ENCODE measurements at places on chromosomes 6 and 20.

DNA sequence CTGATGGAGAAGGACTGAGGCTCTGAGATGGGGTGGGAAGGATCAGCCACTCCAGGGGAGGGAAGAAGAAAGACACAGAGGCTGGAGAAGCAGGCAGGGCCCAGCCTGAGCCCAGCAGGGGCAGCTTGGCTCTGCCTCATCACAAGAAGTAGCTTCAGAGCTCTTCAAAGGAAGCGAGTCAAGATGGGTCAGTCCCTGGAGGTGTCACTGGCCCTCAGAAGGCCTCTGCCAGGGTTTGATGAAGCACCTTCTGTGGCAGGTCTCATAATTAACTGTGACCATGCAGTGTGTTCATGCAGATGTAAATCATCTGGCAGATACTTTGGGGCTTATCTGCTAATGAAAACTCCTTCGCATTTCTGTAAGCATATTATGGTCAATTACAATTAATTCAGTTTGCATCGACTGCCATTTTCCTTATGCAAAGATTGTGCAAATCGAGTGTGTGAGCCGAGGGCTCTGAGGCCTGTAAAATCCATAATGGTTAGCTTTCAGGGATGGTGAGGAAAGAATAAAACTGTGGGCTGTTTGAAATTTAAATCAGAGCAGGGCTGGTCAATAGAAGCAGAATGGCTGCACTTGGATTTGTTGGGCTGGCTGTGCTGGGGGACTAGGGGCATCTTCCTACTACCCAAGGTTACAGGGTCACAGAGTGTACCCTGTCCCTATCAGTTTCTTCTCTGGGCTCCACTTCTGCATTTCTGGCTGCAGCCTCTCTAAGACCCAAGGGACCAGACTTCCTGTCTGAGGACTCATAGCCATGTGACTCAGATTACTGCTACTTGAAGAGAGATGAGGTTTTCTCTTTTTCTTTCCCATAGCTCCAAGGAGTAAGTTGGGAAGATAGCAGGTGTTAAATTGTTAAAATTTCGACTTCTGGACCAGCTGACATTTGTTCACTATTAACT lies 376.6 kb downstream of the DHX35 start:
- DNase-seq: no peak

GRCh38 chr20:9686455-9686854 lies 152.4 kb downstream of the PAK5 start:
- DNase-seq: peak; percentile 8

- DNase-seq: no peak
Observed at GRCh38 chr6:15888798-15889772, 226.3 kb upstream of the DTNBP1 start.

- DNase-seq: no peak
Observed at GRCh38 chr20:25257756-25258475, 10.0 kb downstream of the PYGB start.

- DNase-seq: no peak
Observed at GRCh38 chr6:76862936-76863335, 600.4 kb downstream of the HTR1B start.

GRCh38 chr20:25706793-25707192 lies 10.1 kb upstream of the ZNF337 start:
- no peak for DNase-seq

- DNase-seq: no peak
Observed at GRCh38 chr20:43744151-43744611, 17.4 kb upstream of the GTSF1L start.

- no peak for DNase-seq
Observed at GRCh38 chr6:117174835-117175360, 90.5 kb upstream of the VGLL2 start.

GRCh38 chr20:62232194-62232593 lies 6.1 kb upstream of the OSBPL2 start:
- DNase-seq: no peak

GRCh38 chr6:31070711-31071197 lies 41.6 kb downstream of the C6orf15 start:
- DNase-seq: peak; percentile 68

Measured in iPS-NIHi11 (cell line).